DMS153 (cell line): ENCODE measurements at places on chromosomes 1 and 21.

DNA sequence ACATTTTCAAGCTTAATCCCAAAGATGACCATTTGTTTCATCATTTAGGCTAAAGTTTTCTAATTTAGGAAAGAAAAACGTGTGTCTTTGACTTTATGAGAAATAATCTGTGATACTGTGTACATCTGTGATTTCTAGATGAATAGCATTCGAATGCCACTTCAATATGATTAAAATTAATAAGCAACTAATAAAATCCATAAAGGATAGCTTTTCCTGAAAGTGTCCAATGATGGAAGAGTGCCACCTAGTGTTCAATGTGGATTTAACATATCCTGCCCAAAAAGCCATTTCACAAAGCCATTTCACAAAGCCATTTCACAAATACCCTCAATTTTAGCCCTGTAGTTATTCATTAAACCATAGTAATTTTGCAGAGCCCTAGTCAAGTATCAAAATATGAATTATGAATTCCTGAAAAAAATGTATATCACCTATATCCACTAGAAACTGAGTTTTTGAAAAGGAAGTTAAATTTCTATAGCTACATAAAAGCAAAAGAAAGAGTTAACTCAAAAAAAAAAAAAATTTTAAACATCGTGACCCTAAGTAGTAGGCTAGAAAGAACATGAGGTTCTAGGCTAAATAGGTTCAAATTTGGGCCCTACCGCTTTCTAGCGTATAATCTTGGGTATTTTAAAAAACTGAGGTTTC lies 19.1 kb downstream of the NME7 start:
- peak; percentile 43 for DNase-seq

GRCh38 chr1:24904731-24905354 lies 25.2 kb downstream of the RUNX3 start:
- DNase-seq = no peak

- peak; percentile 40 for DNase-seq
These were observed 45.1 kb upstream of the MUTYH start for GRCh38 chr1:45385302-45385701.

DNA sequence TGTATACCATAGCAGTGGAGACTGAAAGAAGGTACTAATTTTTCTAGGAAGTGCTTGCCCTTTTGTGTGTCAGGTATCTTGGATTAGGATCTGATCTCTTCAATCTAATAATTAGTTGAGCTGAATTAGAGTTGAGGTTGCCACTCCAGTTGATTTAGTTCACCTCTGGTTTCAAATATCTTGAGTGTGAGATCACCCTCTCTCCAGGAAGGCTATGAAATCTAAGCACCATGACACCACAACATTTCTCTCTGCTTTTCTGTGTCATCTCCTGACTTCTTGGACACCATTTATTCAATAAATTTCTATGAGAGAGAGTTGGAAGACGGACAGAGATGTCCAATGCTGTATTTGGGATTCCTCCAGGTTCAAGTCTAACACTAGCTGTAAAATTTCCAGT lies 212.8 kb downstream of the DYRK1A start:
- DNase-seq = no peak

GRCh38 chr1:229253151-229253974 lies 17.5 kb upstream of the RAB4A start:
- DNase-seq = peak; percentile 79

- DNase-seq = no peak
These were observed 78.5 kb downstream of the ARHGEF10L start for GRCh38 chr1:17617787-17618557.

- no peak for DNase-seq
These were observed 297.5 kb downstream of the HHIPL2 start for GRCh38 chr1:222250376-222250775.

GRCh38 chr1:163730411-163730821 lies 408.7 kb downstream of the NUF2 start:
- peak; percentile 68 for DNase-seq

DNA sequence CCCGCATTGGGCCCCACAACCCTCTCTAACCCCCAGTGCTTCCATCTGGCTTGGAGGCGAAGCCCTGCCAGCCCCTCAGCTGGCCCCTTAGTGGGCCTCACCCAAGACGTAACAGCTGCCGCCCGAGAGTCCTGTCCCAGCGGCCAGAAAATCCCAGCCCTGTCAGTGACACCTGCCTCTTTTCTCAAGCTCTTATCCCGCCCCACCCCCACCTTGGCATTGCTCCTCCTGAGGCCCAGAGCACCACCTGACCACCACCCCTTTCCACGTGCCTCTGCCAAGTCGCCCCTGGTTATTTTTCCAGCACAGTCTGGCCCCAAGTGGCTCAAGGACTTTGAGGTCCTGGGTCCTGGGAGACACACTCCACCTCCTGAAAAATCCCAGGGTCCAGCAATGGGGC lies 5.9 kb upstream of the CTRC start:
- DNase-seq = no peak

- no peak for DNase-seq
These were observed 34.0 kb downstream of the SLC45A1 start for GRCh38 chr1:8351693-8352470.

- DNase-seq = no peak
These were observed 89.7 kb upstream of the IFFO2 start for GRCh38 chr1:19045898-19046880.

- no peak for DNase-seq
These were observed 15.2 kb upstream of the ADAMTSL4 start for GRCh38 chr1:150534002-150534401.

- DNase-seq = no peak
These were observed 225.3 kb downstream of the VAV3 start for GRCh38 chr1:107739651-107740050.

DNA sequence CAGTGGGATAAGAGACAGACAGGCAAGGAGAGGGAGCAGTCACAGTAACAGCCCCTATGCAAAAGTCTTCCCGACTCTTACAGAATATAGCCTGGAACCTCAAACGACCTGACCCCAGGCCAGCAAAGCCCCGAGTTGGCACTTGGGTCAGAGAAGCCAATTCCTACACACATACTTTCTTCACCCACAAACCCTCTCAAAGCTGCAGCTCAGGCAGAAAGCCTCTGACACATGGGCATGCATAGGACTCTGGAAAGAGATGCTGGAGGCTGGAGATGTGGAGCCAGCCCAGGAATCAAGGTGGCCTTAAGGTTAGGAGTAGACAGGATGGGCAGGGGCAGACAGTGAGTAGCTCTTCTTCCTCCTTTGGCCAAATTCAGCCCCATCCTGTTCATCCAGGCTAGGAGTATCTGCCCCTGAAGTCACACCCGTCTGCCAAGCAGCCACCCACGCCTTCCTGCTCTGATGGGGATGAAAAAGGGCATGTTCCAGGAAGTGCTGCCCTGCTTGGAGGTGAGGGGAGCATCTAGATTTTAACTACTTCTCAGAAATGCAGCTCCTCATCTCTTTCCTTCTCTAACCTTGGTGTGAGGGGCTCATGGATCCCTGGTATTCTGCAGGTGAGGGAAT lies 7.8 kb downstream of the SLC41A1 start:
- no peak for DNase-seq

- DNase-seq = peak; percentile 80
These were observed 45.7 kb upstream of the PRDX6 start for GRCh38 chr1:173431304-173432045.

DNA sequence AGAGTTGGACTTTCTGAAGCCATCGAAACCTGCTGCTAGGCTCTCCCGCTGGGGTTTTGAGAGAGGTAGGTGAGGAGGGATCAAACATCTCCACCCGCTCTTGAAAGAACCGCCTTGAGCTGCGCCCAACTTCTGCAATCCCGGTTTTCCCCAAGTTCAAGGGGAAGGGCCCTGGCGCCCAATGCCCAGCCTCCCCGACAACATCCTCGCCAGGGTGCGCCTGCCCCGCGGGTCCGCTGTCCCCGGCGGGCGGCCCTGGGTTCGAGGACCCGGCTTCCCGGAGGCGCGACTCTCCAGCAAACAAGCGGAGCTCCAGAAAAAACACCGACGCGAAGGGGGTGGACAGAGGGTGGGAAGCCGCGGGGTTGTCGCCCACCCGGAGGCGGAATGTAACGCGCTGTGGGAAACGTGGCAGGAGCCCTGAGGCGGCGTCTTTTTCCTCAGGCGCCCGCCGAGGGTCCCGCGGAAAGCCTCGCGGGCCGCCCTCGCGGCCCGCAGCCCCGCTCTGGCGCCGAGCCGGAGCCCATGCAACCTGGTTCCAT lies 607 bp downstream of the BTG3 start:
- DNase-seq = no peak

DNA sequence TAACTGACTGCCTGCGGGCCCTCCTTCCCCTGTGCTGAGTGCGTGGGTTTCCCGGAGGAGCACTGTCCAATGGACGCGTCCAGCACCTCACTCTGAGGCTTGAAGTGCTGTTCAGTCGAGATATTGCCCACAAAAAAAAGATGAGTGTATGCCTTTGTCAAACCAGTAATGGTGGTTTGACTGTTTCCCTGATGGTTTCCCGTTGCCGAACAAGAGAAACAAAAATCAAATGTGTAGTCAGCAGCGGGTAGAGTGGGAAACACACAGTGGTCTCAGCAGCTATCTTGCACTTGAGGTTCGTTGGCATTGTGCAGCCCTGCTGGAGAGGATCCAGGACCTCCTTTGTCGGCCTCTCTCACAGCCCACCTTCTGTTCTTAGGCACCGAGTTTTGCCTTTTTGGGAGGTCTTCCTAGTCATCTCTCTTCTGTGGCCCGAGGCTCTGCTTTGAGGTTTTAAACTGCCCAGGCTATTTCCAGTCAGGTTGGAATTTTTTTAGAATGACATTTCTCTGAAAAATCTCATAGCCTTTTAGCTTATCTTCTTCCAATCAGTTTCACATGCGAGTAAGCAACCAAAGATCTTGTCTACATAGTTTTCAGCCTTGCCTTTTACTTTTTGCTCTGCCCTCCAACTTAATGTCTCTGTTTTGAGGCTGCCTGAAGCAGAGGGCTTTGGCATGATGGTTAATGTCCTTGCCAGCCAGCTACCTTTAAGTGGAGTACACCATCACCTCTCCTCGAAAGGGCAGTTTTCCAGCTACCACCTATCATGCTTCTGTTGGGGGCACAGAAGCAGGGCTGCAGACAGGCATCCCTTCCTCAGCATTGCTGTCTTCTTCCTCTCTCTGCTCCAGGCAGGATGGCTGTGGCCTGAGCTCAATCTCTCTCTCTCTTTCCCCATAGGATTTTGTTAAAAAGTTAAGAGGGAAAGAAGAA lies 132.3 kb downstream of the URB2 start:
- no peak for DNase-seq
